Caco-2 (cell line): ENCODE measurements at places on chromosomes 4 and X. TPM values are rescaled to one million over a fixed set of nuclear protein-coding genes. Genes with fewer than 3 reads are reported as not detected.

Gene FAM53A
- total RNA-seq, result 4.1 and 5.2 TPM in 2 replicates

Gene DGKK
- 2.5 and 3.7 TPM in 2 replicates for total RNA-seq

Gene AADAT
- total RNA-seq, result 8.4 and 10.5 TPM in 2 replicates

Gene HPGD
- total RNA-seq, result 85.5 and 91.5 TPM in 2 replicates

Gene ZNF330
- 31.4 and 34.9 TPM in 2 replicates for total RNA-seq

Gene CXorf49
- not detected in 2 replicates for total RNA-seq

GRCh38 chr4:115944146-115944905, 830.9 kb upstream of the NDST4 start:
- no peak for DNase-seq
- no peak overlapping the region for H3K4me3 ChIP-seq
- no peaks in the 10 kb centered on the region for H3K36me3 ChIP-seq
- H3K27me3 ChIP-seq, result no peaks in the 10 kb centered on the region
- no peaks in the 10 kb centered on the region for H3K4me1 ChIP-seq
- no peak overlapping the region for H3K27ac ChIP-seq

- H3K4me1 ChIP-seq, result peaks cover 9% of the 10 kb centered on the region
- H3K27me3 ChIP-seq, result no peaks in the 10 kb centered on the region
- H3K4me3 ChIP-seq, result no peak overlapping the region
- no peak overlapping the region for H3K27ac ChIP-seq
Observed at GRCh38 chr4:138831948-138832347, 183.6 kb upstream of the NOCT start.

- H3K4me1 ChIP-seq, result peaks cover 8% of the 10 kb centered on the region; the same call in 1 of the 2 replicates
- DNase-seq, result no peak
- H3K27ac ChIP-seq, result no peak overlapping the region
- H3K4me3 ChIP-seq, result no peak overlapping the region
- no peaks in the 10 kb centered on the region for H3K36me3 ChIP-seq
Observed at GRCh38 chr4:156593464-156593863, 378.1 kb downstream of the PDGFC start.

GRCh38 chr4:162347156-162347841, 183.5 kb upstream of the FSTL5 start:
- H3K4me3 ChIP-seq, result no peak overlapping the region
- no peak for DNase-seq
- no peak overlapping the region for H3K27ac ChIP-seq

DNA sequence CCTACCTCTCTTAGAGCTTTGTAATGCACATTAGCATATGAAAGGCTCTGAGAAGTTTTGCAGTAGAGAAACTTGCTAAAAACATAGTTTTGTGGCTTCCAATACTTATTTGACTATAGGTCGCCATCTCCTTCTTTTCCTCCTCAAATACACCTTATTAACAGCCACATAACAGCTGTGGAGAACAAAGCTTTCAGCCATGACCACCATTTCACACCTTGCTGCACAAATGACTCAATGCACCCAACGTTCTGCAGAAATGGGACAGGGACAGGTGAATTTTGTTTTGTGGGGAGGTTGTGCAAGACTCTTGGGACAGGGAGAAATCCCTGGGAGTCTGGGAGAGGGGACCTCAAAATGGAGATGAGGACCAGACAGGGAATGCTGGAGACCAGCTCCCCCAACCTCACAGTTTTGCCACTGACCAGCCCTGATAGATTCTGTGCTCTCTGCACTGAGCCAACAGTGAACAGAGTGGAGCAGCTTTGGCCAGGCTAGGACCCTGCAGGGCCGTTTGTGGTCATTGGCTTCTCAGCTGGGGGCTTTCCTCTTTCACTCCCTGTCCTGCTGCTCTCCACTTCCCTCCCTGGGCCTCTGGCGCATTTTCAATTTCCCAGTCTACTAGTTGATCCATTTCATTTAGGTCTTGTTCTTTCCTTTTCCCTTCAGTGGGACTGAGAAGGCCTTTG, 16.6 kb downstream of the FRMPD3 start:
- H3K27me3 ChIP-seq, result no peaks in the 10 kb centered on the region
- DNase-seq, result no peak
- no peaks in the 10 kb centered on the region for H3K4me1 ChIP-seq
- no peak overlapping the region for H3K27ac ChIP-seq

GRCh38 chr4:170652571-170652970, 562.8 kb upstream of the AADAT start:
- H3K27ac ChIP-seq, result no peak overlapping the region
- no peaks in the 10 kb centered on the region; the same call in 1 of the 2 replicates for H3K4me1 ChIP-seq
- no peaks in the 10 kb centered on the region for H3K27me3 ChIP-seq
- H3K36me3 ChIP-seq, result no peaks in the 10 kb centered on the region
- DNase-seq, result no peak
- no peak overlapping the region for H3K4me3 ChIP-seq

DNA sequence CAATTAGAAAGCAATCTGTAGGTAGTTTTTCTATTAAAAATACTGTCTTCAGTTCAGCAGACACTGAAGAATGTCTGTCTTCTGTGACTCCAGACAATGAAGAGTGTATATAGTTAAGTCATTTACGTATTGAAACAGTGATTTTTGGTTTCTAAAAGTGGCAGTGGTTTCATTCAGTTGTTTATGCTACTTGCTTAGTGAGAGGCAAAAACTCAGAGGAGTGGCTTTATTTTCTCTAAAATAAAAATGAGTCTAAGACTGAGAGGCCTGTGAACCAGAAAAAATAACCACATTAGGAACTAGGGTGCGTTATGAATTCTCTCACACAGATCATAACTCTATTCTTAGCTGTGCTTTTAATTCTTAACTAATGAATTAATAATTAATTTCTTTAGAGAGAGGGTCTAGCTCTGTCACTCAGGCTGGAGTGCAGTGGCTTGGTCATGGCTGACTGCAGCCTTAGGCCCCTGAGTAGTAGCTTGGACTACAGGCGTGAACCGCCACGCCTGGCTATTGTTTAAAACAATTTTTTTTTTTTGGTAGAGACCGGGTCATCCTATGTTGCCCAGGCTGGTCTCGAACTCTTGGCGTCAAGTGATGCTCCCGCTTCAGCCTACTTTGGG, 31.4 kb downstream of the FREM3 start:
- H3K4me3 ChIP-seq, result no peak overlapping the region
- no peak for DNase-seq
- H3K27me3 ChIP-seq, result no peaks in the 10 kb centered on the region
- no peak overlapping the region for H3K27ac ChIP-seq
- no peaks in the 10 kb centered on the region for H3K4me1 ChIP-seq

GRCh38 chr4:144399927-144400326, 246.0 kb upstream of the HHIP start:
- H3K27me3 ChIP-seq, result no peaks in the 10 kb centered on the region
- no peak overlapping the region for H3K4me3 ChIP-seq
- no peak overlapping the region for H3K27ac ChIP-seq

DNA sequence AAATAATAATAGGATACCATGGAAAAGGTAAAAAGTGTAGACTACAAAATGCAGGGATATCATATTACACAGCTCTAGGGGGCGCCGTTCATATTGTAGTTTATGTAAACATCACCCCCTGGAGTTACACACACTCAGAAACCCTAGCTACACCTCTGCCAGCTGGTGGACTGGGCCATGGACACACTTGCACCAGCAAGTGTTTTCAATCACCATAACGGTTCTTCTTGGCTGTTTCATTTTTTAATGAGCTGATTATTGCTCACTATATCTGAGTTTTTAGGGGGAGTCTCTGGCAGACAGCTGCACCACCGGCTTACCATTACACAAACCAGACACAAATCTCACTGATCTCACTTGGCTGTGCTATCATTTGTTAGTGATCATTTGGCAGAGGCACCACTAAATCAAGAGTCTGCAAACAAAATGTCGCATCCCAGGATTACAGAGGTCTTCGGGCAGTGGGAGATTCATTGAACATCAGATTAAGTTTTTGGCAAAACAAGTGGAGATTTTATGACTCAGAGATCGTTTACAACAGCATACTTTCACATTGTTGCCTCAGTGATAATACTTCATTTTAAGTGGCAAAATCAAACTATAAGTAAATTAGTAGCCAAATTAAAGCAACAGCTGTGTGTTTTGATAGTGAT, 185.7 kb downstream of the UNC5C start:
- H3K36me3 ChIP-seq, result no peaks in the 10 kb centered on the region
- H3K4me1 ChIP-seq, result peaks cover 36% of the 10 kb centered on the region
- H3K4me3 ChIP-seq, result no peak overlapping the region
- H3K27me3 ChIP-seq, result no peaks in the 10 kb centered on the region
- DNase-seq, result no peak

GRCh38 chrX:120790118-120790517, 85.5 kb downstream of the CT47B1 start:
- no peaks in the 10 kb centered on the region for H3K36me3 ChIP-seq
- no peaks in the 10 kb centered on the region for H3K4me1 ChIP-seq
- no peak overlapping the region for H3K27ac ChIP-seq
- no peak overlapping the region for H3K4me3 ChIP-seq

- no peak for DNase-seq
- no peak overlapping the region for H3K4me3 ChIP-seq
- H3K4me1 ChIP-seq, result no peaks in the 10 kb centered on the region
- no peaks in the 10 kb centered on the region for H3K27me3 ChIP-seq
- no peak overlapping the region for H3K27ac ChIP-seq
- no peaks in the 10 kb centered on the region; the same call in 1 of the 2 replicates for H3K36me3 ChIP-seq
Observed at GRCh38 chr4:16118090-16118489, 34.3 kb upstream of the PROM1 start.

DNA sequence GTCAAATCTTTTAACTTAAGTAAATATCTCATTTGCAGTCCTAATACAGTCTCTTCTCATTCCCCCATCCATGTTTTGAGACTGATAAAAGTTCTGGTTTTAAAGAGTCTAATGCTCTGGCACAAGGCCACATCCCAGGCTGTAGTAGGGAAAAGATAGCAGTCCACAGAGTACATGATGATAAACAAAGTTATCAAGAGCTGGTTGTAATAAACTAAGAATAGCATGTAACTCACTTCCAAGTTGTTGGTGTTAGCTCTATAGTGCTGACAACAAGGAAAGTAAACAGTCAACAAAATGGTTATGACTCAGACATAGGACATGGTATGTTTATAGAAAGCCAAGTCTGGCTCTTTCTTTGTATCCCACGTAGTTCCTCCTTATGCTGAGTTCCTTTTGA, 21.8 kb upstream of the AREG start:
- no peak overlapping the region for H3K4me3 ChIP-seq
- H3K27ac ChIP-seq, result no peak overlapping the region
- no peak for DNase-seq
